ENCODE measurements at places on chromosomes 3 and 15. TPM values are rescaled to one million over a fixed set of nuclear protein-coding genes. Genes with fewer than 3 reads are reported as not detected.

GRCh38 chr3:123526474-123526873, 58.4 kb downstream of the HACD2 start:
- no peak for DNase-seq

- peak; percentile 39 for DNase-seq
Measured at GRCh38 chr15:82875411-82876003, 66.1 kb downstream of the WHAMM start.

The ROBO2 gene
- not detected for total RNA-seq

The CAMK2N2 gene
- total RNA-seq, result 1.6 TPM

DNA sequence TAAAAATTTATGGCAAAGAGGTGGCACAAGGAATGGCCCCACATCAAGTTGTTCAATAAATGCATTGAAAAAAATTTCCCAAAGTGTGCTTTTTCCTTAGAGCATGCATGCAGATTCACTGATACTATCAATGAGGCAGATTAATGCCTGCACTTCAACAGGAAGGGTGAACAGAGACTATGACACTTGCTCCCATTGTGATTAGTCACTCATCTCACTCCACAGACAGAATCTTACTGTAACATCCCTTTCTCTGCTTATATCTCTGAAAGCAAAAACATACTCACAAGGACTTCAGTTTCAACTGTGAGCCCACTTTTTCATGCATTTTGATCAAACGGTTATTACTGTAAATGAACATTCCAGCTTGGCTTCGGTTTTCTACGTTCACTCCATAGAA, 60.9 kb downstream of the MORC1 start:
- DNase-seq, result no peak

The RSRC1 gene
- 93.0 TPM for total RNA-seq

DNA sequence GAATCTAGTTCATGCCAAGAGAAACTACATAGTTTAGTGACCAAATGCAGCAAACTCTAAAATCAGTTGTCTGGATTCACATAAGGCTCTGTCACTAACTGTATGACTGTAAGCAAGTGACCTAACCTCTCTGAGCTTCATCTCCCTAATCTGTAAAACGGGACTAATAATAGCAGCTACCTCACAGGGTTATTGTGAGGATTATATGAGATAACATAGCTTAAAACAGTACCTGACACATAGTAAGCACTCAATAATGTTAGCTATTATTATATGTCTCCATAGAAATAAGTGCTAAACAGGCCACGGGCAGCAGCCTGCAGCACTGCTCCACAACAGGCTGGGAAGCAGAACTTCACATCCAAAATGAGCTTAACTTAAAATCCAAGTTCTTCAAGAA, 30.2 kb downstream of the NPTN start:
- no peak for DNase-seq

DNA sequence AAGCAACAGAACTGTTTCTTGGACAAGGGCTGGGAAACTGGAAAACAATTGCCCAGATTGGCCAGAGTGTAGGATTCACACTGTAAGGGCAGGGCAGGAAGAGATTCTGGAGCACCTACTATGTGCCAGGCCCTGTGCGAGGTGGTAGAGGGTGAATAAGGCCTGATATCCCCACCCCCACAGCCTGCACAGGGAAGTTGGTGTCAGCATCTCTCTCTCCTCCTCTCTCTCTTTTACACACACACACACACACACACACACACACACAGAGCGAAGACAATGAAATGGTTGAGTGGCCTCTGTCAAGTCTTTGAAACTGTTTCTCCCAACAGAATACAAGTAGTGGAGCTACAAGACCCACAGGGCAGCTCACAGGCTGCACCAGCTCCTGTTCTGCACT, 47.1 kb upstream of the SLCO2A1 start:
- no peak for DNase-seq

- DNase-seq, result peak; percentile 57
Measured at GRCh38 chr3:151903501-151903991, 30.1 kb downstream of the SUCNR1 start.

- no peak for DNase-seq
Measured at GRCh38 chr15:77514641-77515402, 94.1 kb downstream of the HMG20A start.

DNA sequence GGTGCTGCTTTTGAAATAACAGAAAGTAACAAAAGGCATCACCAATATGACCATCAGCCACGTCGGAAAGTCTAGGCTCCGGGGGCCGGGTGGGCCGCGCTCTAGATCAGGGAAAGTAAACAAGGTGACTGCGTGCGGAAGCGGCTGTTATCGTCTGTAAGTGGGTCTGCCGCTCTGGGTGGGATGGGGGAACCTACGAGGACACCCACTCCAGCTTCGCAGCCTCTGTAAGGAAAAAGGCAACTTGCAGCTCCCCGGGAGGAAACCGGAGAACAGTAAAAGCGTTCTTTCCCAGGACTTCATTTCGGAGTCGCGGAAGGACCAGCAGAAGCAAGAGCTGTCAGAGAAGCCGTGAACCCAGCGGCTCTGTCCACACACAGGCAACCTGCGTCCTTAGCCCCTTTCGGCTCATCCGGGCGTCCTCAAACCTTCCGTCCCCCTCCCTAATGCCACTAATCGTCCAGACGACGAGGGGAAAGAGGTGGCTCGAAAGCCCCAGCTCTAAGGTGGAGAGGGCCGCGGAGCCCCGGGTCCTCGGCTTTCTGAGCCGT, 461 bp downstream of the XRN1 start:
- peak; percentile 38 for DNase-seq

The FBXO40 gene
- not detected for total RNA-seq

The FGF12 gene
- 4.9 TPM for total RNA-seq

DNA sequence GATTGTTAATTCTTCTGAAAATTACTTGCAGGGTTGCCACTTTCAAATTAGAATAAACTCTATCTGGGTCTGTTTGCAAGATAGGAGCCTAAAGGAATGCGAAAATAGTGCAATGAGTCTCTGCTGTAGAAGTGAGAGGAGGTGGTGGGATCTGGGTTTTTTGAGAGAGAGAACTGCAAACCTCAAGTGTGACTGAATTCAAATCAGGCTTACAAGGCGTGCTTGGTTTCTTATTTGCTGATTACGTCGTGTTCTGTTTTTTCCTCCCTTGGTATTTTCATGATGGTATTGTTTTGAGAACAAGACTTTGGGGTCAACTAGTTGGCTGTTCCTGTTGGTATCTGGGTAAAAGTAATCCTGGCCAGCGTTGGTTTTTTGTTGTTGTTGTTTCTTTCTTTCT, 490.9 kb upstream of the CFAP20DC start:
- no peak for DNase-seq

The ITIH1 gene
- not detected for total RNA-seq

GRCh38 chr3:166060789-166061479, 223.7 kb upstream of the BCHE start:
- DNase-seq, result no peak

DNA sequence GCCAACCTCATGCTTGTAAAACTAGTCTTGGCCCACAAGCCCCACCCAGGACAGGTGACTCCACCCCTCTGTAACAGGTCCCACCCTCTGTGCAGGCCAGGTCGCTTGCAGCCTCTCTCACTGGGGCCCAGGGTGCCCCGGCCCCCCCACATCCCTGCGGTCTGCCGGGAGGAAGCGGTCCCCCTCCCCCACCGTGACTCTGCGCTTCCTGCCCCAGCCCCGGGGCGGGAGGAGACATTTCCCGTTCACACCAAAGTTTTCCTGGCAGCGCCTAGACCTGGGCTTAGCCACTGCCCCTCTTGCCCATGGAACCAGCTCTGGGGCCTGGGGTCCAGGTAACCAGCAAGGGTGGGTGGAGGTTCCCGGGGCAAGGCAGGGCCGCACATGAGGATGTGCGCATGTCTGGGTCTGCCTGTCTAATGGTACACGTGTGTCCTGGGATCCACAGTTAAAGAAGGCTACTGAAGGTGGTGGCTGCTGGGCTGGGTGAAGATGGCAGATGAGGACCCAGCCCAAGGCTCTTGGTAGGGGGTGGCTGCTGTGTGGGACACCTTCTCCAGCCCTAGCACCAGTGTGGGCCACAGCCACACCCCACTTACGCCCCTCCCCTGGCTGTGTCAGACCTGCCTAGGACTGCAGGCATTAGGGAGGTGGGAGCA, 8.4 kb downstream of the NBEAL2 start:
- DNase-seq, result no peak

DNA sequence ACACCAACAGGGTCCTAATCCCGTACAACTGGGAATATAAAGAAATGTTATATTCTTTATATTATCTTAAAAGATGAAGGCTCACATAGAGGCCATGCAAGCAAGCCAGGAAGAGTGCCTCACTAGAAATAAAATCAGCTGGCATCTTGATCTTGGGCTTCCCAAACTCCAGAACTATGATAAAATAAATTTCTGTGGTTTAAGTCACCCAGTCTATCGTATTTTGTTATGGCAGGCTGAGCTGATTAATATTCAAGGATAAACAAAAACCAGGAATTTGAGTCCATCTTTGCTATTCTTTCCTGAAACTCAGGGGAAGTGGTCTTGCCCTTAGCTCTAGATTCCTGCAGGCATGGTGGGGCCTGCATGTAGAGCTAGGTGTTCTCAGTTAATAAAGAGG, 42.7 kb downstream of the ATOSA start:
- DNase-seq, result no peak

- DNase-seq, result no peak
Measured at GRCh38 chr3:37987751-37988179, 2.8 kb upstream of the VILL start.

The ZFYVE19 gene
- total RNA-seq, result 36.2 TPM

GRCh38 chr3:157566596-157566995, 63.4 kb upstream of the VEPH1 start:
- no peak for DNase-seq

DNA sequence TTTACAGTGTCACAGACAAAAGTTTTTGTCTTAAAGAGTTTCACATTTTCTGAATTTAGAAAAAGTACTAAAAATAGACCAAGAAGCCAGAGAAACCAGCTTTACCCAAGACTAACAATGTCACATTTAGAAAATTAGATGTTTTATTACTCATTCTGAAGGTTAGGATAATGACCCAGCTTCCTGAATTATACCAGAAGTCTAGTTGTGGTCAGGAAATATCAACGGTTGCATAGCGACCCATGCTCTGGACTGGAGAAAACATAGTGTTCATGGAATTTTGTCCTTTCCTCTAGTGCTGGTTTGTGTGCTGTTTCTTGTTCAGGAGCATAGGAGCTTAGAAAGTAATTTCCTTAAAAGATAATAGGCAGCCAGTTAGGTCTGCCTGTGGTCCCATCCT, 59.0 kb downstream of the DPPA2 start:
- peak; percentile 84 for DNase-seq

Measured in A172 (cell line).